ENCODE measurements at places on chromosomes 4 and X.

DNA sequence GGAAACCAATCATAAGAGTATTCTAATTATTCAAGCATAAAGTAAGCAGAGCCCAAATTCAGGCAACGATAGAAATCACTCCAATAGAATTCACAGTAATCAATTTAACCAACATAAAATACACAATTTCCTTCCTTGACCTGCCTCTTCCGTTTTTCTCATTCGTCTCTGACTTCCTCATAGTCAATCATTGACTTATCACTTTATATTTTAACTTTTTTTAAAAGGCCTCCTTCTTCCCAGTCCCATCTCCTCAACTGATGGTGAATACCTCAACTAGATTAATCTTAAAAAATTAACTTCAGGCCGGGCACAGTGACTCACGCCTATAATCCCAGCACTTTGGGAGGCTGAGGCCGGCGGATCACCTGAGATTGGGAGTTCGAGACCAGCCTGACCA is 13.3 kb downstream of the CNOT6L start:
- DNase-seq = peak; percentile 22

DNA sequence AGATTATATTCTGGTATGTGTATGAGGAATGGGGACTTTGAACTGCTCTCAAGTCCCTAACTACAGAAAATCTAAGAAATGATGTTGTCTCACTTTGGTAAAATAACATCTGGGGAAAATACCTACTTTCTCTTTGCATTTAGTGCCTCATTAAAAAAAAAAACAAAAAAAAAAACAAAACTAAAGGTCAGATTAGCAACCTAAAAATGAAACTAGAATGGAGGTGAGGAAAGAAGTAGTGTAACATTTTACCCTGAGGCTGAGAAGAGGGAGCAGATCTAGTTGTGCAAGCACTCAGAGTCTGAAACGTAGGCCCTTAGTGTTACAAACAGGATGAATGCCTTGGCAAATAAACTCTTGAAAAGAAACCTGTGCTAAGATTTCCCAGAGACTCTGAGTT is 56.0 kb downstream of the VGLL1 start:
- DNase-seq = no peak

DNA sequence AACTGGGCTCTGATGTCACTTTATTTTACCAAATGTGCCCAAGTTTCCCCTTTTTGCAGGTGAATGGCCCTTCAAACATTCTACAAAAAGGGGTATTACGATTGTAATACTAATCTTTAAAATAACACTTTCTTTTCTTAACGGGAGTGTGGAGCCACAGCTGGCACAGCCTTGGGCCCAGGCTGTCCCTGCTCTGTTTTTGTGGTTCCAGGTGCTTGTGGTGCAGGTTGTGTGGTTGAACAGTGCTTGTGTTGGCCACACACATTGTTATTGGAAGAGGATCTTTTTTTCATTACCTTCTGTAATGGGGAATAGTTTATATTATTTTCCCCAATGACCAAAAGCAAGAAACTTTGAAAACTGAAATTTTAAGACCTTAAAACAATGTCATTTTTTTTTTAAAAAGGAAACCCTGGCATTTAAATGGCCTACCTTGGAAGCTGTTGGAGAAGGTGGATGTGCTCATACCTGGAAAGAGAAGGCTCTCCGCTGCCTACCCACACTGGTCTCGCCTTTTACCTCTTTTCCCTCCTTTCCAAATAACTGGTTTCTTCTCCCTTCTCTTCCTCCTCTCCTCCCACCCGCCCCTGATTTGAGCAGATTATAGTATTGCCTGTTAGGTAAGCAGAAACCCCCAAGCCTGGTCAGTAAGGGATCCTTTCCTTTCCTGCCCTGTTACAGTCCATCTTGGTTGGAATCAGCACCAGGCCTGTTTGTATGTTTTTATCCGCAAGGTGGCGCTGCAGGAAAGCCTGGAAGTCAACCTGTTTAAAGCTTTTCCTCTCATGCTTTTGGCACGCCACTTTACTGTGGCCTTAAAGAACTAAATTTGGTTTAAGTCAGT is 28.6 kb downstream of the HADH start:
- DNase-seq = peak; percentile 72

DNA sequence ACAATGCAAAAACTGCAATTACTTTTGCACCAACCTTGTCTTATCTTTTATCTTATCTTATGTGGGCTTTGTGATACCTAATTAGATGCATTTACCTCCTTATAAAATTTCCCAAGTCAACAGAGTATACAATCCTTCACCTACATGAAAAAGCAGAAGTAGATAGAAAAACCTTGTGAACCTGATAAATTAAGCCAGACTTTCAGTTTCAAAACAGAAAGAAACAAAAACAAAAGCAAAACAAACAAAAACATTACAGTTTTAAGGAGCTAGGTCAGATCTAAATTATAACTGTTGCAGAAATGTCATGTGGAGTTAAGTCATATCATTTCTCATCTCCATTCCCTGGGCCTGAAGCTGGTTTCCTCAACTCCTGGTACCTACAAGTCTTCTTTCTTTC is 24.9 kb upstream of the CXXC4 start:
- DNase-seq = no peak

DNA sequence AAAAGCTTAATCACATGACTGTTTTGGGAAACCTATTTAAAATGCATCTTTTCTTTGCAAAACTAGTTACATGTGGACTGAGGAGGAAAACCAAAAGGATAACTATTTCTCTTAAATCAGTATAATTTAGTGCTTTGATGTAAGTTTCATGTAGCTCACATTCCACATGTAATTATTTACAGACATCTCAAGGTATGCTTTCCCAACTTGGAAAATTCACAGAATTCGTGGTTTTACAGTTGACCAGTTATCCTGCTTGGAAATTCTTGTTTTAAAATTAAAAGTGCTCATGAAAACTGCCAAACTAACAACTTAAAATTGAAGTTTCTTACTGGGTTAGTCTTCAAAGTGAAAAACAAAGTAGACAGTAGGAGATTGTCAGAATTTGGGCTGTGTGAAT is 52.4 kb downstream of the EDNRA start:
- no peak for DNase-seq

- DNase-seq = no peak
Observed at GRCh38 chr4:116829187-116829586, 256.2 kb downstream of the TRAM1L1 start.

GRCh38 chr4:1746919-1747602 is 25.7 kb downstream of the TACC3 start:
- DNase-seq = no peak

DNA sequence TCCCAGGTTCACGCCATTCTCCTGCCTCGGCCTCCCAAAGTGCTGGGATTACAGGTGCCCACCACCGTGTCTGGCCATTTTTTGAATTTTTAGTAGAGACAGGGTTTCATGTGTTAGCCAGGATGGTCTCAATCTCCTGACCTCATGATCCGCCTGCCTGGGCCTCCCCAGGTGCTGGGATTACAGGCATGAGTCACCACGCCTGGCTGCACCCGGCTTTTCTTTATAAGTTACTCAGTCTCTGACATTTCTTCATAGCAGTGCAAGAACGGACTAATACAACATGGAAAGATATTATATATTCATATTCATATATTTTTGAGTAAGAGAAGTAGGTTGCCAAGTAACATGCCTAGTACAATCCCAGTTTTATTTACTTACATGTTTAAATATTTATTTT is 22.9 kb downstream of the SHROOM3 start:
- no peak for DNase-seq

- peak; percentile 28 for DNase-seq
Observed at GRCh38 chr4:42654631-42655268, 2.2 kb downstream of the ATP8A1 start.

GRCh38 chr4:78318126-78318525 is 233.4 kb upstream of the ANXA3 start:
- no peak for DNase-seq

GRCh38 chr4:112185334-112185733 is 40.1 kb downstream of the FAM241A start:
- no peak for DNase-seq

- DNase-seq = peak; percentile 66
Observed at GRCh38 chrX:46865281-46865680, 28.4 kb downstream of the RP2 start.

DNA sequence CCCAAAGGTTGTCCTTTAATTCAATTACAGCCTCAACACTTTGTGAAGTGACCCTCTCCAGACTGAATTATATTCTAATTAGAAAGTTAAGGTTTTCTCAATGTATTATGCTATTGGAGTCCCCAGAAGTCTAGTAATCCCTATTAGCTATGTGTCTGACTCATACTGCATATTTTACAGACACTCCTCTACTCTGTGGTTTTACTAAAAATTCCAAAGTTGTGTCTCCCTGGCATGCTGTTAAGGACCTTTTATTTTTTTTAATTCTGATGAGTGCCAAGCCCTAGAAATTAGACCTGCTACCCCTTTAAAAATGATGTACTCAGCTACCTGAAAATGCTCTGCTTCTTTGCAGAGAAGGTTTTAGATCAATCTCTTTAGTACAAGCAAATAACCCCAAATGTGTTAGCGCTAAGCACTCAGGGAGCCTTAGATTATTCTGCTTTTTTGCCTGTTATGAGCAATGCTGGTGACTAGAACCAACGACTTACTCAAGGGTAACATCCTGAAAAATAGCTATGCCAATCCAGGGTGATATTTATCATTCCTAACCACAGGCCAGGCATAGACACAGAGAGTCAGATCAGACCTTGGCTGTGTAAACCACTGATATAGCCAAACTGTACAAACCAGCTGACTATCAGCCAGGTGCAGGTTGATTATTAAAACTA is 26.1 kb upstream of the CXCL13 start:
- no peak for DNase-seq

- no peak for DNase-seq
Observed at GRCh38 chr4:74539044-74539790, 94.3 kb downstream of the AREG start.

- peak; percentile 81 for DNase-seq
Observed at GRCh38 chr4:118284169-118284568, 68.6 kb downstream of the PRSS12 start.

DNA sequence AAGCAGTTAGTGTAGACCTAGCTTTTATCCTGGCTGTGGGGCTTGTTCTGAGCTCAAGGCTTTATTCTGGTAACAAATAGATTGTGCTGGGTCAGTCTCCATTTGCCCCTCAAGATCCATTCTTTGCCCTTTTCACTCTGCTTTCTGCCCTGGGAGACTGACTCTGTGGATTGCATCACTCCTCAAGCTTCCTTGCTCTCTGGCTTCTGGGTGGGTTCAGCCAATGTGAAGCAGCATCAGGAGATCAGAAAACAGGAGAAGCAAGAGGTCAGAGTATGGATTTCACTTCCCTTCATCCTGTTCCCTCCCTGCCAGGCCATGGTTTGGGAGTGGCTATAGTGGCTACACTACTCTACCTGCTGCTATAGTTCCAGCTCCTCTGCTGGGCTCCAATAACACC is 184.1 kb upstream of the NDP start:
- DNase-seq = no peak

GRCh38 chrX:16914058-16914457 is 32.4 kb upstream of the REPS2 start:
- peak; percentile 69 for DNase-seq

- no peak for DNase-seq
Observed at GRCh38 chr4:13548059-13548983, 4.0 kb upstream of the NKX3-2 start.

- DNase-seq = no peak
Observed at GRCh38 chr4:6748286-6748685, 32.3 kb downstream of the BLOC1S4 start.

- no peak for DNase-seq
Observed at GRCh38 chr4:158767451-158767850, 1.4 kb upstream of the FNIP2 start.

DNA sequence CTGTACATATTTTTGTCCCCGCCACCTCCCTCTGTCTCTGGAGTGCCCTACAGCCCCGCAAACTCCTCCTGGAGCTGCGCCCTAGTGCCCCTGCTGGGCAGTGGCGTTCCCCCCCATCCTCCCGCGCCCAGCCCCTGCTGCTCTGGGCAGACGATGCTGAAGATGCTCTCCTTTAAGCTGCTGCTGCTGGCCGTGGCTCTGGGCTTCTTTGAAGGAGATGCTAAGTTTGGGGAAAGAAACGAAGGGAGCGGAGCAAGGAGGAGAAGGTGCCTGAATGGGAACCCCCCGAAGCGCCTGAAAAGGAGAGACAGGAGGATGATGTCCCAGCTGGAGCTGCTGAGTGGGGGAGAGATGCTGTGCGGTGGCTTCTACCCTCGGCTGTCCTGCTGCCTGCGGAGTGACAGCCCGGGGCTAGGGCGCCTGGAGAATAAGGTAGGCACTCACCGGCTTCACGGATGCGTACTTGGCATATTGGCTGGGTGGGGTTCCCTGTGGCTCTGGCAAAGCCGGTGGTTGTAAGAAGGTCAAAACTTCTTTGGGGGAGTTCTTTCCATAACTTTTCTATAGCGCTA is 653 bp downstream of the HHIP start:
- DNase-seq = no peak

DNA sequence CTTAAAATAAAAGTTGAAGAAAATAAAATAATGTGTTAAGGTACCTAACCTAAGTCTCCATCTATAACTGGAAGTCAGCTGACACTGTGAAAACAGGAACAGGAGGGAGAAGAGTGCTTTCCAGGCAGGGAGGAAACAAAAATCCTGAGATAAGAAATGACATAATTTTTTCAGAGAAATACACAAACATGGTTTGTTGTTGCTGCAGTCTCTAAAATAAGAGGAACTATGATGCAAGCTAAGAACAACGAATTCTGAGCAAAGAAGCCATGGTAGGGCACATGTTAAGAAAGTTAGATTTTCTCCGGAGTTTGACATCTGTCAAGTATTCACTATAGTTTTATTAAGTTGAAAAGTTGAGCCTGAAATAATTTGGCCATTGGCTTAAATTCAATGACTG is 26.9 kb downstream of the PAPSS1 start:
- DNase-seq = peak; percentile 83

DNA sequence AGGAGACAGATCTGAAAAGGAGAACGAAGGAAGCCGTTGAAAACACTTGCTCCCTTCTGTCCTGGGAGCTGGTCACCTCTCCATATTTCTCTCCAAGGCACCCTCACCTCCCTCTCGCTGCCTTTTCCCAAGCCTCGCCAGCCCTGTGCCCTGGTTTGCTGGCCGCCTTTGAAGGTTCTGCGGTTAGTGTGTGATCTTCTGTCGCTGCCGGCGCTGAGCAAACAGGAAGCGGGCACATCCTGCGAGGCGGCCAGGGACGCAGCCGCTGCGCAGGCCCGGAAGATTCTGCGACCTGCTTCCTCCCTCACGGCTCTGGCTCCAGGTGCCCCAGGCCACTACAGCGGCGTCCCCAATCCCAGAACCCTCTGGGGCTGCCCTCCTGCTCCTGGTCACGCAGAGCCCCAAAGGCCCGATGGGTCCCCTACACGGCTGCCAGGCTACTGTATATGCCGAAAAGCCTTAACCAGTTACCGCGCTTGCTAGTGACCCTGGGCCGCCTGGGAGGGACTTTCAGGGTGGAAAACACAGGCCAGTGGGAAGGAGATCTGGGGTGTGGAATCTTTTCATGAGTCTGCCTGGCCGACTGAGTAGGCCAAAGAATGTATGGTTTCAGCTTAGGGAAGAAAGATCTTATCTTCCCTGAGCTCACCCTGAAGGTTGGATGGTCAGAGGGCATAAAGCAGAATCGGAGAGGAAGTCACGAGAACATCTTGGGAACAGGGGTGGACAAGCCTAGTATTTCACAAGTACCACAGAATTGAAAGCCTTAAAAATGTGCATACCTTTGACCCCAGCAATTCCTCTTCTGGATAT is 2.3 kb upstream of the SASH3 start:
- peak; percentile 95 for DNase-seq

Data from KBM-7 (cell line).